ENCODE measurements at places on chromosomes 6 and 20.

GRCh38 chr6:45651301-45651700, 273.6 kb upstream of the SUPT3H start:
- DNase-seq: no peak

GRCh38 chr6:73870907-73871306, 174.9 kb downstream of the CD109 start:
- DNase-seq: no peak

DNA sequence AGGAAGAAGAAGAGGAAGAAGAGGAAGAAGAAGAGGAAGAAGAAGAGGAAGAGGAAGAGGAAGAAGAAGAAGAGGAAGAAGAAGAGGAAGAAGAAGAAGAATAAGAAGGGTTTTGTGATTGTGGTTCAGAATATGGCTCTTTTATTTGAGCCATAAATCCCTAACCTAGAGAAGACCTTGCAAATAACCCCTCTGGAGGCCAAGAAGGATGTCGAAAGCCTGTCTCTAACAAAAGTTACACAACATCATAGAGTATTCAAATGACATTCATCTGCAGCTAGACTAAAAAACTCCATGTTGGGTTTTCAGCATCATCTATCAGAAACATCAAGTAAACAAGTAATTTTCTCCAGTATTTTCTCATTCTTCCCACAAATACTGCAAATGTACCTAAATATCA, 100.9 kb downstream of the RNASET2 start:
- no peak for DNase-seq

GRCh38 chr6:23180504-23181293, 611.3 kb downstream of the HDGFL1 start:
- no peak for DNase-seq
